ENCODE measurements at places on chromosomes 2 and 18.

GRCh38 chr18:8552151-8552550 is 57.1 kb upstream of the RAB12 start:
- DNase-seq = no peak

DNA sequence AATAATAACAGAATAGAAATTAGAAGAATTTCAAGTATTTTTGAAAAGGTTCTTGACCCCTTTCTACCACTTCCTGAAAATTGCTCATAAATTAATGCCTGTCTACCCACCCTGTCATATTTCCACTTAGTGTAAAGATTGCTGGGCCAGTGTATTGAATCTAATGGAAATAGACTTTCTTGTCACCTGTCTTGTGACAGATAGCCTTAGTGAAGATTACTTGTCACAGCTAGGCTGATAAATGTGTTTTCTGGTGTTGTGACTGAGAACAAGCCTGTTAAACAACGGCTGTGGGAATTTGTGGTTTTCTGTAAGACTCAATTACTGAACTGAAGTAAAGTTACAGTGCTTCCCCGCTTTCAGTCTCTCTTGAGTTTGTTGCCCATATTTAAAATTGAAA is 37.0 kb downstream of the PIK3C3 start:
- no peak for DNase-seq

DNA sequence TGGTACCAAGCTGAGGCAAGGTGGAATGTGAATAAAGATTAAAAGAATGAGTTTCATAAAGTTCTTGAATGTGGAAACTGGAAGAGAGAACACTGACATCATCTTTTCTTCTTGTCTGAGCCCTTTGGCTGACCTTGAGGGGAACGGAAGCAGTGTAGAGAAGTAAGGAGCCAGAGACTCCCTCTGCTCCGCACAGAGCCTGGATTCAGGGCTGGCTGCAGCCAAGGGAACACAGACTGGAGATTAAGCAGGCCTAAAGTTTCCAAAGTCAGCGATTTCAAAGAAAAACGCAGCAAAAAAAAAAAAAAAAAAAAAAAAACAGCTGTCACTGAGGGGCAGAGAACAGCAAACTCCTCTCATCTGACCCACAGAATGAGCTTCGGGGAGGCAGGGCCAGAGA is 19.3 kb upstream of the ALK start:
- DNase-seq = no peak

- no peak for DNase-seq
Measured at GRCh38 chr2:29012211-29012681, 31.1 kb downstream of the TOGARAM2 start.

- no peak for DNase-seq
Measured at GRCh38 chr2:28364610-28365009, 28.0 kb upstream of the FOSL2 start.
